Activated T-helper 1 cell treated with anti-CD3 and anti-CD28 coated beads, Interleukin-2, amount 50 U/mL, for 16 hours (primary cell): ENCODE measurements at places on chromosomes 4 and X.

DNA sequence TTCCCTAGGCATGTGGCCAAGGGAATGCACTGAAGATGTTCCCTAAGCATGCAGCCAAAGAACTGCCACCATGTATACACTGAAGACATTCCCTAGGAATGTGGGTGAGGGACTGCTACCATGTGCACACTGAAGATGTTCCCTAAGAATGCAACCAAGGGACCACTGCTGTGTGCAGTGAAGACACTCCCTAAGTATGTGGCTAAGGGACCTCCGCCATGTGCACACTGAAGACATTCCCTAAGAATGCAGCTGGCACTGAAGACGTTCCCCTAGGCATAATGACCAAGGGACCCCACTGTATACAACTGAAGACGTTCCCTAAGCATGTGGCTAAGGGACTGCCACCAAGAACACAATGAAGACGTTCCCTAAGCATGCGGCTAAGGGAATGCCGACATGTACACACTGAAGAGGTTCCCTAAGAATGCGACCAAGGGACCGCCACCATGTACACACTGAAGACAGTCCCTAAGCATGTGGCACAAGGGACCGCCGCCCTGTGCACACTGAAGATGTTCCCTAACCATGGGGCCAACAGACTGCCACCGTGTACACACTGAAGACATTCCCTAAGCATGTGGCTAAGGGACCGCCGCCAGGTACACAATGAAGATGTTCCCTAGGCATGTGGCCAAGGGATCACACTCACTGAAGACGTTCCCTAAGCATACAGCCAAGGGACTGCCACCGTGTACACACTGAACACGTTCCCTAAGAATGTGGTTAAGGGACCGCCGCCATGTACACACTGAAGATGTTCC, 25.6 kb downstream of the DHRSX start:
- DNase-seq, result no peak

DNA sequence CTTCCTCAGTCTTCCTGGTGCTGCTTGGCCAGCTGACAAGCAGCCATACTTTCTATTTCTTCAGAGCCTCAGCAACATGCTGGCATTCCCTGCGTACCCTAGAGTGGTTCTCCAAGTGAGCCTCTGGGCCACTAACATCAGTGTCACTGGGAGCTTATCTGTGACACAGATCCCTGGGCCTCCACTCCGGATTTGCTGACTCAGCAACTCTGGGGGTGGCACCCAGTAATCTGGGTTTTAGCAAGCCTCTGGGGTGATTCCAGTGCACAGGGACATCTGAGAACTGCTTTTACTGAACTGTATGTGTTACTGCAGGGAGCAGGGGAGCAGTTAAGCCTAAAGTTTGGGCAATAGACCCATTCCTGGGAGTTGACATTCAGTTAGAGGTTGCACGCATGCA, 28.2 kb upstream of the HMGB3 start:
- DNase-seq, result no peak

DNA sequence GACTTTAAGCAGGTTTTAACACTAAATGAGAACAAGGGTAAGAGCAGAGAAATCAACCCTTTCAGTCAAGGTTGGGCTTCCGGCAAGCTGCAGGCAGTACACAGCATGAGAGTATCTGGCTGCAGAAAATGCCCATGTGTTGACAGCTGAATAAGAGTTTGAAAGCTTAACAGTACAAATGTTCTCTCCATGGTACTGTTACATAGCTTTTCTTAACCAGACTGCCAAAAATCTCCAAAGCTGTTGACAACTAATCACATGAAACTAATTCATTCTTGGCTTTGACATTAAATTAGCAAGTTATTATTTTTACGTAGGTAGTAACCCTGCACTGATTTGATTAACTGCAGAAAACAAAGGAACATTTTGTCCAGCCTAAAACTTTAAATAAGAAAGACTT, 153.5 kb downstream of the SLC10A7 start:
- DNase-seq, result no peak

DNA sequence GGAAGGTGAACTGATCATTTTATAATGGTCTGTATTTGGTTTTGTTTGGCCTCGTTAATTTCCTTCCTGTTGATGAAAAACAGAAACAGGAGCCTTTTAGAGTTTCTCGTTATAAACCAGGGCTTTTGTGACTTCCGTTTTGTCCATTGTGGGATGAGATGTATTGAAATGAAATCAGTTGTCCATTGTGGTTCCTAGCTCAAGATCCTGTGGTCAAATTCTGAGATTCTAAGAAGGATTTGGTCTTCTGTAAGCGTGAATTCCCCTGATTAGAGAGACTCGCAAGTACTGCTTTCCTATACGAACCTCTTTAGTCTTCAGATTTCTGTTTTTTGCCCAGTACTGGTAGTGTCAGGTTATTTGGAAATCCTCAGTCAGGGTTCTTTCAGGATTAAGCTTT, 101.7 kb downstream of the RAPGEF2 start:
- DNase-seq, result no peak

DNA sequence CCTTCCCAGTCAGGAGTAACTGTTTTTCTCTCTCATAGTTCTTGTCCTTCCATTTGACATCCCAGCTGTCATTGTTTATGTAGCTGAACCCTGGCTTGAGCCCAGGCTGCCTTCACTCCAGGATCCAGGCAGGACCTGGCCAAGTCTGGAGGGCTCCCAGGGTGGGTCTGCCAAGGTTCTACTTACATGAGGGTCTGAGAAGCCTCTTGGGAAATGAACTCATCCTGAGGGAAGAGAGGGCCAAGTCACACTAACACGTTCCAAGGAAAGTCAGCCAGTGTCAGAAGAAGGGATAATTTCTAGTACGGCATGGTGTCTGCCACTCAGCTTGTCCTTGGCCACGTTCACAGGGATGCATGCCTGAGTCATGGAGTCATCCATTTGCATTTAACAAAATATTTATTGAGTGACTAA, 54.8 kb upstream of the SRD5A3 start:
- DNase-seq, result no peak

DNA sequence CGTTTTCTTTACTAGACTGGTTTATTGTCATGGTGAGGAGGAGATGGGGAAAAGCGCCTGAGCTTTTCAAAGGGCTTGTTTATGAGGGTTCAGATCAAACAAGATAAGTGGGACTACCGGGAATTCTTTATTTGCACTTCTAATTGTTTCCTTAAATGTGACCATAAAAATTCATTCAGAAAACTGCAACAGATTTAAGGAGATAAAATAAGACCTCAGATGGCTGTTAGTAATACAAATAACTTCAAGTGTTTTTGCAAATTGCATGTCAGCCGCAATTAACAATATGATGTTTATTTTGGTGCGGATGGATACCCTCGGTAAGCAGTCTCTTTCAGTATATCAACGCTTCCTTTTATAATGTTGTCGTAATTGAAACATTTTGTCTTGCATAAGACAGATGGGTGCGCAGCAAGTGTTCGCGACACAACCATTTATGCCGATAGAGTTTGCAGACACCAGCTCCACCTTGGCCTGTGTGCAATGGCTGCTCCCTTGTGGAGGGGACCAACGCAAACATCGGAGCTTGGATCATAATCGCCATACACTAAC, 151.0 kb downstream of the C4orf33 start:
- no peak for DNase-seq

GRCh38 chr4:182194091-182194824, 48.9 kb upstream of the TENM3 start:
- DNase-seq, result no peak

GRCh38 chr4:122764821-122765215, 32.3 kb downstream of the BBS12 start:
- no peak for DNase-seq

DNA sequence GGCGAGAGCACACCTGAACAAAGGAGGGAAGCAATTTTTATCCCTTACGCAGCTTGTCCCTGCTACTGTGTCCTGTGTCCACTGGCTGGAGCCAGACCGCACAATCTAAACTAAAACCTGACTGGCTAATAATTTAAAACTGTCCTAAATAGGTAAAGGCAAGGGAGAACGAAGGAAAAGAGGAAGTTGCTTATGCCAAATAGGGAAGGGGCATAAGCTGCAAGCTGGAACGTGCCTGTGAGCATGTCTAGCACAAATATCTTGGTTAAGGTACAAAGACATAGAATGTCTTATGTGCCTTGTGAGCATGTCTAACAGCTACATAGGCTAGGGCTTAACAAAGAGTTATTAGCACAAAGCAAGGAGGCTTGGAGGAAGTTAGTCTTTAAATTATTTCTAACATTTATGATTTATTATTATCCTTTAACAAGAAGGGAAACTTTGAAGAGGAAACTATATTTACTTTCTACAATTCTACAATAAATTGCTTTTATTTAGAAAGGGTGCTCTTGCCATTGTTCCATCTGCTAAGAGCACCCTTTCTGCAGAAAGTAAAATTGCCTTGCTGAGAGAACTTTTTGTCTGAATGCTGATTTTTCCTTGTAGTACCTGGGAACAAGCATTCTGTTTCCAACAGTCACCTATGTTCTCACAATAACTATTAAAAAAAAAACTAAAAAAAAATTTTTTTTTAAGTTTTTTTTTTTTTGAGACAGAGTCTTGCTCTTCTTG, 80.6 kb upstream of the CBR4 start:
- DNase-seq, result no peak

DNA sequence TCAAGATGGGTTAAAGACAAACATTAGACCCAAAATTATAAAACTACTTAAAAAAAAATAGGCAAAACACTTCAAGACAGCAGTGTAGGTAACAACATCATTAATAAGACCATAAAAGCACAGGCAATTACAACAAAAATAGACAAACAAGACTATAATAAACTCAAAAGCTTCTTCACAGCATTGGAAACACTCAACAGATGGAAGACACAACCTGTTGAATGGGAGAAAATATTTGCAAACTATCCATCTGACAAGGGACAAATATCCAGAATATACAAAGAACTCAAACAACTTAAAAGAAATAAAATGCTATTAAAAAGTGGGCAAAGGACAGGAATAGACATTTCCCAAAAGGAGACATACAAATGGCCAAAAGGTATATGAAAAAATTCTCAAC, 170.7 kb downstream of the HHIP start:
- DNase-seq, result no peak
